ENCODE measurements at places on chromosomes 2 and 18. TPM values are rescaled to one million over a fixed set of nuclear protein-coding genes. Genes with fewer than 3 reads are reported as not detected.

DNA sequence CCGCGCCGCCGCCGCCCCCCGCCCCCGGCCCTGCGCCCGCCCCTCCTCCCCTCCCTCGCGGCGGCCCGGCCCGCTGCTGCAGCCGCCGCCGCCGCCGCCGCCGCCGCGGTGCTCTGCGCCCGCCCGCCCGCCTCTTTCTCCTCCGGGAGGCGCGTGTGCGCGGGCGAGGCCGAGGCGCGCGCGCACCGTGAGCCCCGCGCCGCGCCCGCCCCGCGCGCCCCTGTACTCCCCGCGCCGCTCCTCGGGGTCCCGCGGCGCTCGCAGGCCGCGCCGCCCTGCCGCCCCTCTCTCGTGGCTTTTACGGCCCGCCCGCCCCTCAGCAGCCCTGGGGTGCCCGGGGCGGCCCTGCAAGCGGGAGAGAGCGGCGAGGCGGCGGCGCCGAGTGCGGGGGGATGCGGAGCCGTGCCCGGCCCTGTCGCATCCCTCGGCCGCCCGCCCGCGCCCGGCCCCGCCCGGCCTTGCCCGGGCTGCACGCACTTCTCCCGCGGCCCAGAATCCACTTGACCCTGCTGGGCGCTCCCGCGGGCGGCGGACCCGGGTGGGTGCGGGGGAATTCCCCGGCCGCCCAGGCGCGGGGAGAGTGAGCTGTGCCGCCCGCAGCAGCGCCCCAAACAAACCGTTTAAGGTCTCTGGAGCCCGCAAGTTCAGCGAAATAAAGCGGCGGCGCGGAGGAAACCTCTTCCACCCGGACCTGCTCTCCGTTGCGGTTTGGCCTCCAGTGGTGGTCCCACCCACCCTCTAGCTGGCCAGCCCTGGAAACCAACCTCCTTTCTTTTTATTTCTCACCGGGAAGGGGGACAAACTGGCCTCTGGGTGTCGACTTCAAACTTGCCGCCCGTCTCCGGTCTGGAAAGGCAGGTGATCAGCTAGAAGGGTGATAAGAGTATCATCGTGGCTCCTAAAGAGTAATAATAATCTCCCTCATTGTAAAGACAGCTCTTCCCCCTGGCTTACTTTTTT, 37.4 kb downstream of the AFF3 start:
- DNase-seq: no peak

DNA sequence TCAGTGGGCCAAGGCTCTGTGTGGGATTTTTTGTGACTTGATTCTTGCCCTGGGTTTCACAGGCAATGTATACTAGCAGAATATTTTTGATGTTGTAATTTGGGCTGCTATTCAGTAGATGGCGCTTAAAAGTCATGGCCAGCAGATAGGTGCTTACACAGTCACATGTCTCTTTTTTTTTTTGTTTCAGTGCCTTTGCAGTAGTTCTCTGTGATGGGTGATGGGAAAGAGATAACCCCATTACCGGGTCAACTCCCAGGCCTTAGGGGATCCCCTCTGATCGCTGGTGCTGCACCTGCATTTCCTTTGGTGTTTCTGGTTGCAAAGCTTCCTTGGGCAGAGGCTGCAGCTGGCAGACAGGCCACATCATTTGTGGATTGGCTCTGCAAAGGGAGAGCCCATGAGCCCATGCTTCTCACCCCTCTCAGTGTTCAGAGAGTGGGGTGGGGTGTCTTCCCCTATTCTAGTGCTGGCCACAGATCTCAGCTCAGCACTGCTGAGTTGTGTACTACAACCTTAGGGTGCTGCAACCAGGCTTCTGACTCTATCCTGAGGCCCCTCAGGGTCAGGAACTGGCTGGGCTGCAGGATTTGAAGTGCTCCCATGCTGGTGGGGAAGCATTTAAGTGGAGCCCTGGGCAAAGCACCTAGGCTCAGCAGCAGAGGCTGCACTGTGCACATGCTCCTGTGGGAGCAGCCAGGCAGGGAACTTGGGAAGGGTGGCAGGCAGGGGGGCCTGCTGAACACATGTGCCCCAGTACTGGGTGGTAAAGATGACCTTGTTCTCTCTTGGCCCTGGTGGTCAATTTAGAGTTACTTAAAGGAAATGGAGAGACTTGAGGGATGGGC, 219.8 kb upstream of the SPHKAP start:
- DNase-seq: no peak

- DNase-seq: no peak
These were observed 181.0 kb upstream of the ETAA1 start for GRCh38 chr2:67216103-67216502.

GRCh38 chr2:11398750-11399437, 54.5 kb upstream of the ROCK2 start:
- DNase-seq: peak; percentile 64

Gene HOXD13
- total RNA-seq: not detected

Gene SKA1
- 0.46 TPM for total RNA-seq
